ENCODE measurements at places on chromosomes 6 and 20.

- no peak for DNase-seq
These were observed 47.7 kb downstream of the FYN start for GRCh38 chr6:111825439-111826086.

DNA sequence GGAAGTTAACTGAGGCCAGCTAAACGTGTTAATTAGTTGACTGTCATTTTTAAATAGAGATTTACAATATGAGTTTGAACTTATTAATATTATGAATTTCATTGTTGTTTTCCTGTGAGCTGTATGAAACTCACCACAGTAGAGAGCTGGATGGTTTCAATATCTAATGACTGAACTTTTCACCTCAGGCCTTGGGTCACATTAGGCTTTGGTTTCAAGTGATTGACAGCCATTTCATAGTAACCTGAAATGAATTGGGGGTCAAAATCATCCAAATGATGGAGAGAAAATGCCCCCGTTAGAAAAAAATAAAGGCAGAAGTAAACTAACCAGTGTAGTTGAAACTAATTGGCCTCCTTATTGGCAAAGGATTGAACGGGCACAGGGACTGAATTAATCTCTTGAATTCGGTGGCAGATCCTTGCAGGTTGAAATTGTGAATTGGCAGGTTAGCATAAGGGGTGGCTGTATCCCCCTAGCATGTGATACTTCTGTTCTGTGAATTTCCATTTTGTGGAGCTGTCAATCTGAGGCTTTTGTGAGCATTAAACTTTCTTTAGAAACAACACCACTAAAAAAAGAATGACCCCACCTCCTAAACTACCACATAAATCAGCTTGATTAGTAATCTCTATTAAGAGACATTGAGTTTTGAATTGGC is 155.1 kb upstream of the MMS22L start:
- no peak for DNase-seq

DNA sequence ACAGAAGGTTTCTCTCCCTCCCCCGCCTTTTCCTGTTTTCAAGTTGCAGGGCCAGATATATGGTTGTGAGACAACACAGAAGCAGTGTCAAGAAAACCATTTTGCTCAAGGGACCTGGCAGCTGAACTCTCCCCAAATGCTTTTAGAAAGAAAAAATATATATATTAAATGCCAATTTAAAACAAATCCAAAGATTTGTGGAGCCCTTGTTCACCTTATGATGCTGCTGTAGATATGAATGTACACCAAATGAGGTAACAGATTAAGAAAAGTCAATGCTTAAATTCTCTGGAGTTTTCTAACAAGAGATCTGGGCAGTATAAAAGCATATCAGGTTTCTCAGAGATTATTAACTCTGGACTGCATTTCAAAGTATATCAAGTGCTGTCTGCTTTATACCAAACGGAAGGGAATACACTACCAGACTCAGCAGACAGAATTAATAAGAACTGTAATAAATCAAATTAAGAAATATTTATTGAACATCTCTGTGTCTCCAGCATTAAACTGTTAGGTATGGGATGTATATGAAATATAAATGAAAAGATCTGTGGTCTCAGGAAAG is 357.5 kb downstream of the HDGFL1 start:
- no peak for DNase-seq

GRCh38 chr20:31838646-31839292 is 6.6 kb downstream of the FOXS1 start:
- DNase-seq = no peak

- no peak for DNase-seq
These were observed 345.6 kb downstream of the CDC5L start for GRCh38 chr6:44733126-44733525.

- DNase-seq = no peak
These were observed 311.9 kb upstream of the CITED2 start for GRCh38 chr6:139686308-139686707.
